ENCODE measurements at places on chromosomes 7 and 10.

- peak; percentile 68 for DNase-seq
Measured at GRCh38 chr7:40315277-40315676, 180.5 kb downstream of the SUGCT start.

DNA sequence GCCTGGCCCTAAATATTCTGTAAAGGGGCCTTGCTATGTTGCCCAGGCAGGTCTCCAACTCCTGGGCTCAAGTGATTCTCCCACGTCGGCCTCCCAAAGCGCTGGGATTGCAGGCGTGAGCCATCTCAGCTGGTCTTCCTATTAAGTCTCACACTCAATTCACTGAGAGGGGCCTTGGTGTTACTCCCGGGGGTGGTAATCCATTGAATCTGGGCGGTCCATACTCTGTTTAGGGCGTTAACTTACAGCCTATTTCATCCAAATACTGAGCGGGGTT, 665 bp upstream of the SRRT start:
- DNase-seq = no peak

- DNase-seq = no peak
Measured at GRCh38 chr10:58967551-58968388, 208.7 kb upstream of the PHYHIPL start.

- DNase-seq = peak; percentile 62
Measured at GRCh38 chr10:92087750-92088395, 164.3 kb downstream of the BTAF1 start.

DNA sequence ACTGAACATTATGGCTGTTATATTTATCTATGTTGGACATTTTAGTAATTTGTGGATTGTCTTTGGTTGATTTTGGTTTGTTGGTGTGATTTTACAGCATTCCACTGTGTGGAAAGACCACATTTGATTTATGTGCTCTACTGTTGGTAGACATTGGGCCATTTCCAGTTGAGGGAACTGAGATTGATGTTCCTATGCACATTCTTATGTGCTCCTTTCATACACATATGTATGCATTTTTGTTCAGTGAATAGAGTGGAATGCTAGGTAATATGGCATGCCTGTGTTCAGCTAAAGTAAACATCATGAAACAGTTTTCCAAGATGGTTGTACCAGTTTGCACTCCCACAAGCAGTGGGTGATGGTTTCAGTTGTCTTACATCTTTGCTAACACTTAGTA, 15.1 kb downstream of the CACNB2 start:
- peak; percentile 43 for DNase-seq

DNA sequence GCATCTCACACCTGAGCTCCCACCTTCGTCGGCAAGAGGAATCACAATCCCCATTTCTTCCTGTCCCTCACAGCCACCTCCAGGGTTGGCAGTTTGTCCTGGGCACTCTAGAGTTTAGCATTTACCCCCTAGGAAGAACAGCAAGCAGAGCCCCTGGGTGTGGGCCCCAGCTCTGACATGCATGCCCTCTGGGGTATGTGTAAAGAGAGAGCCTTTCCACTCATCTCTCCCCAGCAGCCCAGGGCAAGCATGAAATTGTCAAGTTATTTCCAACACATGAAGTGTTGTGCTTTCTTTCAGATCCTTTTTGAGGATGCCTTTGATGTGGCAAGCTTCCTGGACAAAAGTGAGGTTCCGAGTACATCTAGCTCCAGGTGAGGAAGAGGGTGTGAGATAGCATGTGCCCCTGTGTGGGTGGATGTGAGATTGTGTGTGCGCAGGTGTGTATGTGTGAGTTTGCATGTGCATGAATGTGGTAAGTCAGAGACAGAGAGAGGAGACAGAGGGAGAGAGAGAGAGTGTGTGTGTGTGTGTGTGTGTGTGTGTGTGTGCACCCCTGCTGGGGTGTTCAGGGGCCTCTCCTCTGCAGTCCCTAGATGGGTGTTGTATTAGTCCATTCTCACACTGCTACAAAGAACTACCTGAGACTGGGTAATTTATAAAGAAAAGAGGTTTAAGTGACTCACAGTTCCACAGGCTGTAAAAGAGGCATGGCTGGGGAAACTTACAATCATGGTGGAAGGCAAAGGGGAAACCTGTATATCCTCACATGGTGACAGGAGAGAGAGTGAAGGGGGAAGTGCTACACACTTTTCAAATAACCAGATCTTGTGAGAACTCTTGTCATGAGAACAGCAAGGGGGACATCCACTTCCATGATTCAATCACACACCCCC, 18.1 kb downstream of the STRA8 start:
- DNase-seq = no peak

DNA sequence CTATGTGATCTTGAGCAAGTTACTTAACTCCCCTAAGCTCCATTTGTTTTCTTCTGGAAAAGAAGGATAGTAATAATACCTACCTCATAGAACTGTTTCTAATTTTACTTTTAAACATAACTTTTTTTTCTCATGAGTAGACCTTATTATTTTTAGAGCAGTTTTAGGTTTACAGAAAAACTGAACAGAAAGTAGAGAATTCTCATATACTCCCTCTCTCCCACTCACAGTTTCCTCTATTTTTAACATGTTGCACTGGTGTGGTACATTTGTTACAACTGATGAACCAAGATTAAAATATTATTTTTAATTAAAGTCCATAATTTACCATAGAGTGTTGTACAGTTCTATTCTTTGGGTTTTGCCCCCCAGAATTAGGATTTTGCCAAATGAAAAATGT, 221.3 kb upstream of the CSTF2T start:
- no peak for DNase-seq

GRCh38 chr10:112137154-112137987, 46.2 kb downstream of the GPAM start:
- peak; percentile 19 for DNase-seq

DNA sequence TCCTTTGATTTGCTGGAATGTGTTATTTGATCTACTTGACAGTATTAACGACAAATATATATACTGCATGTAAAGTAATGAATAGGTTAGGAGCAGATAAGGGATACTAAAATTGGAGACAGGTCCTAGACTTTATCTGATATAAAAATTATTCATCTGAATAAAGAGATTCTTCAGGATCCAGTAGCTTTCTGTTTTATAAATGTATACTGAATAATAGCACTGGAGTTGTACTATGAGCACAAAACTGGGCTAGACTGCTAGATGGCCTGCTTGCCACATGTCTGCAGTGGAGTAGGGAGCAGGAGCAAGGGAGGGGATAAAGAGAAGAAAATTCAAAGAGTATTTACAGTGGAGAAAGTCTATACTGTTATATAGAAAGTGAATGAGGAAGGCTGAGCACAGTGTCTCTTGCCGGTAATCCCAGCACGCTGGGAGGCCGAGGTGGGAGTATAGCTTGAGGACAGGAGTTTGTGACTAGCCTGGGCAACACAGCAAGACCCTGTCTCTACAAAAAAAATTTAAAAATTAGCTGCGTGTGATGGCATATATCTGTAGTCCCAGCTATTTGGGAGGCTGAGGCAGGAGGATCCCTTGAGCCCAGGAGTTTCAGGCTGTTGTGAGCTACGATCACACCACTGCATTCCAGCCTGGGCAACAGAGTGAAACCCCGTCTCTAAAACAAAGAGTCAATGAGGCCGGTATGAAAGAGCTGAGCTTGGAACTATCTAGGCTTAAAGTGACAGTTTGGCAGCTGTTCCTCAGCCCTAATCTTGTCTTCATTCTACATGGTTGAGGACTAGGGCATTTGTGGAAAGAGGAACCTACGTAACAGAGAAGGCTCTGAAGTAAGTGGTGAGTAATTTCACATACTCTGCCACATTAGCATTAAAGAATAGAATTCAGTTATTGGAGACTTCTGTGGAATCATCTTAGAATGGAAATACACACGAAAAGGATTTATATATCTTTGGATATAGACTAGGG, 41.8 kb downstream of the CD36 start:
- no peak for DNase-seq

DNA sequence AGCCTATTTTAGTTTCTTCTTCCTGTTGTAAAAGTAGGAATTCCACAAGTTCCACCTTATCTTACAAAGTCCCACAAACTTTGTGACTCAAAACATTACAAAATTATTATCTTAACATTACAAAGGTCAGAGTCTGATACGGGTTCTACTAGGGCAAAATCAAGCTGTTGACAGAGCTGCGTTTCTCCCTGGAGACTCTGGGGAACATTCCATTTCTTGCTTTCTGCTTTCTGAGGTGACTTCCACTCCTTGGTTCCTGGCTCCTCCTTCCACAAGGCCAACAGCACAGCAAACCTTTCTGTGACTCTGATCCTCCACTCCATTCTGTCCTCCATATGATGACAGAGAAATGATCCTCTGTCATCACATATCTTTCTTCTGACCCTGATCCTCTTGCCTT, 10.6 kb downstream of the OR2F1 start:
- no peak for DNase-seq

GRCh38 chr10:71807557-71808510, 34.5 kb upstream of the VSIR start:
- no peak for DNase-seq

GRCh38 chr10:90396721-90397120, 461.1 kb downstream of the HTR7 start:
- DNase-seq = no peak

GRCh38 chr7:50552921-50553320, 12.3 kb downstream of the DDC start:
- DNase-seq = peak; percentile 37

DNA sequence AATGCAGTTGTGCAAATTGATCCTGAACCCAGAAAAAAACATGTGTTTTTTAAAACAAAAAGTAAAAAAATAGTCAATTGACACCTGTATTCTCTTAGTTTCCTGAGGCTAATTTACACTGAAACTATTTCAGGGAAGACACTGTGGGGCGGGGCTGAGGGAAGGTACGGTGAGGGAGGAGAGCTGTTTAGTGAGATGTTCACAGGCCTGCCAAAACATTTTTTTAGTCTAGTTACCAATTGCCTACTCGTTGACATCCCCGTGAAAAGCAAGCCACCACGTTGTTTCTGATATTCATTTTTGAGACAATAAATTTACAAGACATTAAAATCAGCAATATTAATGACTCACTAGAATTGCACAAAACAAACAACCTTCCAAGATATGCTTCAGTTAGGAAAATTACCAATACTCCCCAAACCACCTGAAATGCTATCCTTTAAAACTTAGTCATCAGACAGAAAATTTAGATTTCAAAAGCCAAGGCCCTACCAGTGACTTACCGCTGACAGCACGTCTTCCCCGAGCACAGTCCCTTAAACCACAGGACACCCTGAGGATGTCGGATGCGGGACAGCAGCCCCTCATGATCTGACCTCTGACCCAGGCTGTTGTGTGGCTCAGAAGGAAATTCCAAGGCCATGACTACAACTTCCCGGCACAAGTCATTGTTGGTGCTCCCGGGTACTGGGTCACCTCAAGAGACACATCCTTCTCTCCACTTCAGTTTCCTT, 279.2 kb downstream of the PRPF18 start:
- peak; percentile 74 for DNase-seq

GRCh38 chr10:108454793-108455192, 1290.3 kb upstream of the SORCS1 start:
- no peak for DNase-seq

GRCh38 chr7:100799037-100799896, 28.1 kb downstream of the EPHB4 start:
- DNase-seq = peak; percentile 24

- peak; percentile 72 for DNase-seq
Measured at GRCh38 chr10:30070001-30070685, 10.8 kb upstream of the JCAD start.

GRCh38 chr10:62266611-62267010, 2.0 kb downstream of the RTKN2 start:
- DNase-seq = no peak

DNA sequence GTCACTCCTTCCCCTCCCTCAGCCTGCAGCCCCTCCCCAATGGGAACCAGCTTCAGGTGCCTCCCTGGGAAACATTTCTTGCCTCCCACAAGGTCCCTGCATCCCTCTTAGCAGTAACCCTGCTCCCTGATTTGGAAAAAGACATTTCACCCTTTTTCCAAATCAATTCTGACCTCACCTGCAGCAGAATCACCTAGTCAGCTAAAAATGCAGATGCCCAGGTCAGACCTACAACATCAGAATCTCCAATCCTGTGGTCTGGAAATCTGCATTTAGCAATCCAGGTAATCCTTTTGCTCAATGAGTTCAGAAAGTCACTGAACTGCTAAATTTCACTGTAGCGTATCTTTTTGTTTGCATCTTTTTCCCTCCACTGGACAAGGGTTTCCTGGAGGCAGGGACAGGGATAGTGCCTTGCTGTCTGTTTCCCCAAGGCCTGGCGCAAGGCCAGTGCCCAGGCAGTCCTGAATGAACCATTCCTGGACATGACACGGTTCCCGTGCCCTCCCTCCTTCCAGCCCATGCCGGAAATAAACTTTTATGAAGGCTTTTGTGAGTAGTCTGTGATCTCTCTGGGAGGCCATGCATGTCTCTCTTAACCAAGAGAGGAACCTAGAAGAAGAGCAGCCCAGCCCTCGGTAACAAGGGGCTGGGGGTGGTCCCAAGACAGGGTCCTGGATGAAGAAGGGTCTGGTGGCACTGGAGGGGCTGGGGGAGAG, 44.0 kb downstream of the COL13A1 start:
- no peak for DNase-seq

DNA sequence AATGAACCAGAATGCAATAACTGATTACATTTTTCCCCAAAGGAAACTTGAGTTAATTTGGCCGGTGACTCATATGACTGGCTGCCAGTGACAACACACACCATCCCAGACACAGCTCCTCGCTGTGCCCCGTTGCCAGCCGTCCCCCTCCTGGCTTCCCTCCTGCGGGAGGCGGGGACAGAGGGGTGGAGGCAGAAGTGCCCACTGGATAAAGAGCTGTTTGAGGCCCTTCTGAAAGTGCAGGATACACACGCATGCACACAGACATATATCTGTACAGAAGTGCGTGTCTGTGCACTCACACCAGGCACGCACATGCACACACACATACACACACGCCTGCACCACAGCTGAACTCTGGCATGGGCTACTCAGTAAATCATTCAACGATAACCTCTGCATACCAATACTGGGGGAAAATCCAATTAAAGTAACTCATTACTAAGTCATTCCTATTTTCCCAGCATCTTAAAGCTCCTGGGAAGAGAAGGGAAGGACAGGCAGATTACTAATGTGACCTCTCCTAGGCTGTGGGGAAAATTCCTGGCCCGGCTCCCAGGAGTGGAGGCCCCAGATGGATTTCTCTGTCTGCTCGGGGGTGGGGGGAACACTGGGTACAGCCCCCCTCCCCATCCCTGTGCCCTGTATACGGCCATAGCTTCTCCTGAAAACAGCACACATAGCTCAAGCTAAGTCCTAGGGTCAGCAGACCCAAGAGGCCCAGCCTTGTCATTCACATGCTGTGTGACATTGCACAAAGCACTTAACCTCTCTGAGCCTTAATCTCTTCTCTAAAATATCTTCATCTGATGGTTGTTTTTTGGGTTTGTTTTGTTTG, 52.3 kb upstream of the MYL10 start:
- DNase-seq = peak; percentile 85

- DNase-seq = no peak
Measured at GRCh38 chr10:51564896-51565510, 134.4 kb downstream of the CSTF2T start.

GRCh38 chr7:107309296-107309695, 140.5 kb downstream of the HBP1 start:
- DNase-seq = no peak

DNA sequence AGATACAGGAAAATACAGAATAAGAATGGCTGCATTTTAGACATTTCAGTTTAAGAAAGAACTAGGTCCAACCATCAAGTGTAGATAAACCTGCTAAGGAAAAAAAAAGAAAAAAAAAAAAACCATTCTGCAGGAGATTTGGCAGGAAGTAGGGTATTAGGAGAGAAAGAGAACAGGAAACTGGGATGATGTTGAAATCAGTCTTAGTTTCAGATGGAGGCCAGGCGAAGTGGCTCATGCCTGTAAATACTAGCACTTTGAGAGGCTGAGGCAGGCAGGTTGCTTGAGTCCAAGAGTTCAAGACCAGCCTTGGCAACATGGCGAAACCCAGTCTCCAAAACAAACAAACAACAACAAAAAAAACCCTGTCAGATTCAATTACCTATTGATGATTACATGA, 120.2 kb downstream of the RAB11FIP2 start:
- no peak for DNase-seq
